ENCODE measurements at places on chromosomes 5 and 9.

- no peak for DNase-seq
Observed at GRCh38 chr5:126998895-126999570, 31.3 kb downstream of the MARCHF3 start.

GRCh38 chr5:90696153-90696552 is 137.6 kb downstream of the ADGRV1 start:
- DNase-seq = no peak

- no peak for DNase-seq
Observed at GRCh38 chr5:92952243-92952642, 628.8 kb downstream of the NR2F1-AS1 start.

DNA sequence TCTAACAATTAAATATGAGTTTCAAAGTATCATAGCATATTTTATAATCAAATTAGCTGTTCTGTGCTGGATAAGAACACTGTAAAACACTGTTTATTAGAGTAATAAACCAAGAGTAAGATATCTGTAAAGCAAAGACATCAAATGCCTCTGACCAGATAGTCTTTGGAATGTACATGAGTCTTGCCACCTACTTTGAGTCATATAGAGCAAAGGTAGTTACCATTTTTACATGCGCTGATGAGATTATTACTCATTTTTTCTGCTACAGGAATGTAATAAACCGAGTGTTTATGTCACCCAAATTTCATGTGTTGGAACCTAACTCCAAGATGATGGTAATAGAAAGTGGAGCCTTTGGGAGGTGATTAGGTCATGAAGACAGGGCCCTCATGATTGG is 654.5 kb downstream of the CETN3 start:
- DNase-seq = no peak

GRCh38 chr5:96651948-96652753 is 10.0 kb upstream of the CAST start:
- no peak for DNase-seq
